Neuronal stem cell (in vitro differentiated cells): ENCODE measurements at places on chromosomes 2 and 18.
A peak's percentile ranks its signal among the peaks of the same experiment; 100 is the strongest.

- DNase-seq: no peak
Measured at GRCh38 chr2:120722568-120723421, 12.9 kb upstream of the GLI2 start.

GRCh38 chr2:141887363-141887762, 243.5 kb downstream of the LRP1B start:
- DNase-seq: no peak

- DNase-seq: peak; percentile 27
Measured at GRCh38 chr2:134718023-134718816, 580 bp downstream of the TMEM163 start.

- no peak for DNase-seq
Measured at GRCh38 chr2:183927406-183928325, 670.7 kb upstream of the ZNF804A start.

DNA sequence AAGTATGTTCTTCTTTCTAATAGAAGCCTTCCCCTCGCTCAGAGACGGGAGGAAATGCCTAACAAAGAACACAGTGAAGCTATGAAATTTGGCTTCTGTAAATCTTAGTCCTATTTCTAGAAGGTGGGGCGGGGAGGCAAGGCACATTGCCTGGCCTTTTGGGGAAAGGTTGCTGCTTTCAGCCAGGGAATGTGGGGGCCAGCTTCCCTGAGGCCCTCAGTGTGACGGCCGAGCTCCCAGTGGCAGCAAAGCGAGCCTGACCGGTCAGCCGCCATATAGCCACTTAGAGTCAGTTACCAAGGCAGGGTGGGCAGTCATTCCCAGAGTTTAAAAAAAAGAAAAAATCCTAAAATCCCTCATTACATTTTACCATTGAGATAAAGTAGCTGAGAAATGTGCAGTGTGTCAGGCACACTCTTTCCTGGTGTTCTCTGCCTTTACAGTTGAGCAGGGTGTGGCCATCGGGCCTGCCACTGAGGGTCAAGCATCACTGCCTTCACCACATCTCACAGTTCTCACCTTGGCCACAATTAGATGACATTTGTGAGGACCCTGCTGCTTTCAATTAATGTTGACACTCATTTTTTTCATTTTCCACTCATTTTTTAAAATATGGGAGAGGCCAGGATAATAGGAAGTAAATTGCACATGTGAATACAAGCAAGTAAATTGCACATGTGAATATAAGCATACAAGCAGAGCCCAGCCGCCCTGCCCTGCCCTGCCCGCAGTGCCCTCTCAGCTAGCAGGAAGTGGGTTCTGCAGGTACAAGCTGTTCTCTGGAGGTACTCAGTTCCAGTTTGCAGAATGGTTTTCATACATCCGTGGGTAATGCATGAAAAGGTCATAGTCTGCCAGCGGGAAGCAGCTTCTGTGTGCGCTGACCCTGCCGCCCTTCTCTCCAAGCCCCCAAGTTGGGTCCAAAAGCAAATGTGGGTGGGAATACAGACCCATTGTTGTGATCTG, 76.9 kb downstream of the WDSUB1 start:
- DNase-seq: no peak

GRCh38 chr2:86596118-86596517, 27.5 kb downstream of the RNF103 start:
- no peak for DNase-seq

DNA sequence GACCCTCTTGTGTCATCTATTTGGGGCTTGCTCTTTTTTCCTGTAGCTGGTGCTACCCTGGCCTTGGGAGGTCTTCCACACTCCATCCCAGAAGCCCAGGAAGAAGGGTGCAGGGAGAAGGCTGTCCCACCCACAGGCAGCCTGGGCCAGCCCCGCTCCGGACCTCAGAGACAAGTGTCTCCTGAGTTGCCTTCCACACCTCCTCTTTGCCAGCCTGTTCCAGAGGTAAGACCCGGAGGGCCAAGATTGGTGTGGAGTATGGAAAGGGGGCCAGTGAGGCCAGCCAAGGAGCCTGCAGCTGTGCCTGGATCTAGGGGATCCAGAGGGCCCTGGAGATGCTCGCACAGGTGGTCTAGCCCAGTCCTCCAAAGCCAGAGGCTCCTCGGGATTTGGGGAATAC, 40.5 kb downstream of the ST8SIA5 start:
- DNase-seq: no peak

GRCh38 chr2:237731663-237732062, 66.9 kb upstream of the RBM44 start:
- DNase-seq: no peak

DNA sequence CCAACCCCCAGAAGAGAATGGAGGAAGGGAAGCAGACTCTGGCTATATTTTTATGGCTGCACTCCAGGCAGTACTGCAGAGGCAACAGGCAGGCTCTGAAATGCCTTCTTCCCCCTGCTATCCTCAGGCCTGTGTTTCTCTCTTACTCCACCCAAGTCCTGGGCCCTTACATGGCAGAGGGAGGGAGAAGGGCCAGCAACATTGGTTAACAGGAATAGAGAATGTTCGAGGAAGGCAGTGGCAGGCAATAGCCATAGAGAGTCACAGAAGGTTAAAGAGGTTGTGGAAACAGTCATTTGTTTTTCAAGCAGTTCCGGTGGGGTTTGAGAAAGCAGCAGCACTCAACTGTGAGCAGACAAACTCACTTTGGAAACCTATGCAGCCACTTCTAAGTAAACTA, 15.1 kb upstream of the DARS1 start:
- no peak for DNase-seq

- no peak for DNase-seq
Measured at GRCh38 chr2:186912979-186913378, 64.0 kb upstream of the ZSWIM2 start.

DNA sequence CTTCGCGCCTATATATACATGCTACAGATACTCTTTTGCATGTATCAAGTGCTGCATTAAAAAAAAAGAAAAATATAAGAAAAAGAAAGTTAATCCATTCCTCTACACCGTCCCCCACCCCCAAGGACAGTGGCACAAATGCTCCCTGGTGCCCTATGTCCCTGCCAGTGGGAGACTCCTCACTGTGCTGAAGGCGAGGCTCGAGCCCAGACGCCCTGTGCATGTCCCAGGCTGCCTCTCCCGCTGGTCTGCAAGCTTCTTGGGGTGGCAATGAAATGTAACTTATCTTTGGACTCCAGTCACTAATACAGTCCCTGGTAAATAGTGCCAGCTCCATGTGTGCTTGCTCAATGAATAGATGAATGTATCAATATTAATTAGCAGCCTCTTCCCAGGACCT, 185.6 kb upstream of the SMAD2 start:
- no peak for DNase-seq

GRCh38 chr2:143128681-143129580, at the start of gene ARHGAP15:
TSS of gene ARHGAP15 (plus strand) at chr2:143129419.
- DNase-seq: no peak

DNA sequence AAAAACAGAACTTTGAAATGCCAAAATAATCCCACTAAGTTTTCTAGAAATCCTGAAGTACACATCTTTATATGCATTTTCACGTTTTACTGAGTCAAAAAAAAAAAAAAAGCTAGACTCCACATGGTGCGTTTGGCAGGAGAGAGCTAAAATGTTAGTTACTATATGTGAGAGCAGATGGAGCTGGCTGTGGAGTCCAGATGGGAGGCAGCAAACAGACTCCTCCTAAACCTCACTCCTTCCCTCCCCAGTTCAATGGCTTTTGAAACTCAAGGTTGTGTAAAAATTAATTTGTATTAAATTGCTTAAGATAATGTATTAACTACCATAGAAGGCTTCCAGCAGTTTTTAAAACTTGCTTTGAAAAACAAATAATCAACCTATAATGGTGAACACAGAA, 248.8 kb downstream of the AGPS start:
- DNase-seq: no peak

- DNase-seq: no peak
Measured at GRCh38 chr2:203951366-203951902, 14.9 kb downstream of the ICOS start.

DNA sequence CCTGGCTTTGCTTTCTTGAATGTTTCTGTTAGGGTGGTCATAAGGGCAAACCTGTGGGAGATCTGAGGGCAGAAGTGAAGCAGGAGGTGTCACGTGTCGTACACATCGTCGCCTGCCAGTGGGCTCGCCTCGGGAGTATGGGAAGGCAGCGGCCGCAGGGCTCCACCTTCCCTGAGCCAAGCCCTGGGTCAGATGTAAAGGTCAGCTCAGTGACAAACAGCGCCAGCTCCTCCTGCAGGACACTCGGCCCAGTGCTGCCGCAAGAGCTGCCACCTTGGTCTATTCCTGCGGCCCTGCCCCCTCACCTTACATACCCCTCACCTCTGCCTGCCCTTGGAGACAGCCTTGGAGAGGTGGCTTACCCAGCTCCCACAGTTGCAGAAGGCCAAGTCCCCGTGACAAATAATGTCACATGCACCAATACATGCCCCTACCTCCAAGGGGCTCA, 64.2 kb downstream of the PSMG2 start:
- DNase-seq: peak; percentile 20

DNA sequence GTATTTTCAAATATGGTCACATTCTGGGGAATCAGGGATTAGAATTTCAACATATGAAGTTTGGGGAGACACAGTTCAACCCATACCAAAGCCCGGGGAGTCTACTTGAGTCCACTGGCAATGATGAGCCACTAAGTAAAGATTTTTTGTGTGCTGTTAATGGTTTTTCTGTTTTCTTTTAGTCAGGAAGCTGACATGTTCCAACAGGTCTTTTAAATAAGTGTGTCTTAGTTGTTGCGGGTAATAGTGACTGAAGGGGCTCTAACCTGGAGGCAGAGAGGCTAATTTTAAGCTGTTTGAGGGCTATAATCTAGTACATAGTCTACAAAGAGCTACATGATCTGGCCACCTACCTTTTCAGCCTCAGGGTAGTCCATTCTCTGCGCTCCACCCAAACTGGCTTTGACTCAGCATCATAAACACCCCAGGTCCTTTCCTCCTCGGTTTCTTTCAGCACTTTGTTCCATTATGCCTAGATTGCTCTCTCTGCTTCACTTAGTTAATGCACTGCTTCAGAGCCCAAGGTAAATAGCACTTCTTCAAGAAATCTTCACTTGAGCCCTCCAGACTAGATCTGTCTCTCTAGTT, 17.6 kb upstream of the UBE2E3 start:
- no peak for DNase-seq

DNA sequence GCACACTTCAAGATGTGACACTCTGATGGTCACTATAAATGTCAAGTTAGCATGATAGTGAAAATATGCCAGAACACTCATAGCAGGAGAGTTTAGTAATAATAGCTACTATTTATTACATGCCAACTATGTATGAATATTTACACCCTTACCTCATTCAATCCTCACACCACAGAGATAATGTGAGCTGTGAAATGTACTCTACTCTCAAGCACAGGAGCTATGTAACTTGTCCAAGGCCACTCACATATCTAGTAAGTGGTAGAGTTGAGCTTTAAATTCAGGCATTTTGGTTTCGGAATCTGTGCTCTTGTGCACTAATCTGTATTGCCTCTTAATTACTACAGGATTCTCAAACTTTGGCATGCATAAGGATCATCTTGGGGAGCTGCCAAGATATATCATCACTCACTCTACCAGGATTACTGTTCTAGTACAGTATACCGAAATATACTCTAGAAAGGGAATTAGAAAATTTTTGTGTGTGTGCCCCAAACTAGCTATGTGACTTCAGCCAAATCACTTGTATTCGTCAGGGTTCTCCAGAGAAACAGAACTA, 154.3 kb downstream of the PLCL1 start:
- DNase-seq: no peak

DNA sequence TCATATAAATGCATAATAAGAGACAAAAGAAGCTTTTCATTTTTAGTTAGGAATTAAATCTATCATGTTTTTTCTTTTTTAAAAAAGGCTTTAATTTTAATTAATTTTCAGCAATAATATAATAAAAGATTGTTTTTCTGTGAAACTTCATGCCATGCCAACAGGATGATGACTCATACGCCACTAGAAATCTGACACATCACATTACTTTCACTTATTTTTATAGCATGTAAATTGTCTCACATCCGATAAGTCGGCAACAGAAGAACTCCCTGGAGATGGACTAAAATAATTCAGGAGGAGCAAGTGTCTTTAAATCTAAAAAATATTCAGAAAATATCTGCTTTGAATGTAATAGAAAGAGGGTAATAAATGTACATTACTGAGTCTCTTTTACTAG, 1024.2 kb upstream of the ACVR2A start:
- DNase-seq: no peak

DNA sequence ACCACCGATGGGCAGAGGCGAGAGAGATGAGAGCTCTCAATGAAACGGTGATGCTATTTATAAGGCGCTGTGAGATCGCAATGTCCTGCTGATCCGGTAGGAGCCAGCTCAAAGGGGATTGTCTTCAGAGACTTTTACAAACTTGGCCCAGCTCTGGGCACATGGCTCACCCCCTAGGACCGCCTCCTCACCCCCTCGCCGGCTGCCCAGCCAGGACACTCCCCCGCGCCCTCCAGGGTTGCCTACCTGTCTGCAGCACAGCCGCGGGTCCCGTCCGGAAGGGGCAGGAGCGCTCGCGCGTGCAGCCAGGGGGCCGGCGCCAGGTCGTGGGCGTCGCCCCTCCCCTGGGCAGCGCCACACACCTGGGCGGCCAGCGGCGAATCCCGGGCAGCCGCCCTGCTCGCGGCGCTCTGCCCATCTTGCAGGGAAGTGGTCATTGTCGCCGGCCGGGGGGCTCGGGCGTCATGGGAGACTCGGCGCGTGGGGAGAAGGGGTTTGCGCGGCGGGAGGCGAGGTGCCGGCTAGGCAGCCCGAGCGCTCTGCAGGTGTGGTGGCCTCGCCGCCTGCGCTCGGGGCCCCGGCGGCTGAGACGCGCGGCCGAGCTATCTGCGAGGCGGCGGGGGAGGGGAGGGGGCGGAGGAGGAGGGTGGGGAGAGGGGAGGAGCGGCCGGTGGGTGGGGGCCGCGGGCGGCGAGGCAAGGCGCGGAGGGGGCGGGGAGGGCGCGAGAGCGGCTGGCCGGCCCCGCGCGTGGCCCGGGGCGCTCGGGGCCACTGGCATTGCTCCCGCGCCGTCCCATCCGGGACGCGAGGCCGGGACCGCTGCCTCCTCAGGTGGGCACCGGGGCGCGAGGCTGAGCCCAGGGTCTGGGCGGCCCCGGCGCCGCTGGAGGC, at the start of gene GRB14:
GRB14 (minus strand) TSS at position 610 of the 891 bp plus-strand sequence; CDS start at position 437, 173 bp downstream.
- DNase-seq: no peak

- DNase-seq: no peak
Measured at GRCh38 chr18:26700728-26701127, 152.4 kb upstream of the KCTD1 start.

- no peak for DNase-seq
Measured at GRCh38 chr2:10380048-10380926, 67.8 kb downstream of the ODC1 start.

- DNase-seq: no peak
Measured at GRCh38 chr2:222969491-222969890, 82.5 kb upstream of the KCNE4 start.

DNA sequence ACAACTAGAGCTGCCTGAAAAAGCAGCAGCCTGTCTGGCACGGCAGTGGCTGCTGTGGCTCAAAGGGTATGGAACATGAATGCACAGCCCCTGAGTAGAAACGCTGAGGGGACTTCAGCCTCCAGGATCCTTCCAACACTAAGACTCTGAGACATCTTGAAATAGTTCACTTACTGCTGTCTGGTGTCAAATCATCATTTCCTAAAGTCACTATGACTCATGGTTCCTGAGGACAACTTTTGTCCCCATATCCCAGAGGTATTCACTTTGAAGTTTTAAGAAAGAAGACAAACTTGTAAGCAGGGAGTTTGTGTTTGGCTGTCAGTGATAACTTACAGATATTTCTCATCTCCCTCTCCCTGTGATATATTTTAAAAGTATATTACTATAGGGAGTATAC, 33.3 kb upstream of the NEB start:
- no peak for DNase-seq

- no peak for DNase-seq
Measured at GRCh38 chr18:70293166-70293565, 4.3 kb downstream of the SOCS6 start.

- DNase-seq: no peak
Measured at GRCh38 chr2:101097638-101098037, 53.5 kb downstream of the TBC1D8 start.
